Esophagus squamous epithelium (tissue), 5 donors: ENCODE measurements at places on chromosomes 5 and 9. TPM values are rescaled to one million over a fixed set of nuclear protein-coding genes. Genes with fewer than 3 reads are reported as not detected.

POLR3G gene
- total RNA-seq: 1.1 TPM

OGN gene
- total RNA-seq: 1.5 TPM

THBS4 gene
- 1.7 TPM for total RNA-seq

ENHO gene
- total RNA-seq: not detected

MTMR12 gene
- 17.7 TPM for total RNA-seq

ORM2 gene
- not detected for total RNA-seq
